ENCODE measurements at places on chromosomes 13 and 19. TPM values are rescaled to one million over a fixed set of nuclear protein-coding genes. Genes with fewer than 3 reads are reported as not detected.

- DNase-seq, result no peak
Observed at GRCh38 chr13:53159431-53159830, 130.8 kb downstream of the OLFM4 start.

Gene ZNF284
- 2.4 TPM for total RNA-seq

GRCh38 chr13:38713046-38713445, 26.2 kb downstream of the FREM2 start:
- no peak for DNase-seq

DNA sequence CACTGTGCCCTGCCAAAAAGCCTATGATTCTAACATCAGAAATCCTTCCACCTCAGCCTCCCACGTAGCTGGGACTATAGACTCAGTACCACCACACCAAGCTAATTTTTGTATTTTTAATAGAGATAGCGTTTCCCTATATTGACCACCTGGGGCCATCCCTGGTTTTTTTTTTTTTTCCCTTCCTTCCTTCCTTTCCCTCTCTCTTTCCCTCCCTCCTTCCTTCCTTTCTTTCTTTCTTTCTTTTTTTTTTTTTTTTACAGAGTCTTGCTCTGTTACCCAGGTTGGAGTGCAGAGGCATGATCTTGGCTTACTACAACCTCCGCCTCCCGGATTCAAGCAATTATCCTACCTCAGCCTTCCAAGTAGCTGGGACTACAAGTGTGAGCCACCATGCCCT, 1.1 kb upstream of the SAE1 start:
- no peak for DNase-seq

DNA sequence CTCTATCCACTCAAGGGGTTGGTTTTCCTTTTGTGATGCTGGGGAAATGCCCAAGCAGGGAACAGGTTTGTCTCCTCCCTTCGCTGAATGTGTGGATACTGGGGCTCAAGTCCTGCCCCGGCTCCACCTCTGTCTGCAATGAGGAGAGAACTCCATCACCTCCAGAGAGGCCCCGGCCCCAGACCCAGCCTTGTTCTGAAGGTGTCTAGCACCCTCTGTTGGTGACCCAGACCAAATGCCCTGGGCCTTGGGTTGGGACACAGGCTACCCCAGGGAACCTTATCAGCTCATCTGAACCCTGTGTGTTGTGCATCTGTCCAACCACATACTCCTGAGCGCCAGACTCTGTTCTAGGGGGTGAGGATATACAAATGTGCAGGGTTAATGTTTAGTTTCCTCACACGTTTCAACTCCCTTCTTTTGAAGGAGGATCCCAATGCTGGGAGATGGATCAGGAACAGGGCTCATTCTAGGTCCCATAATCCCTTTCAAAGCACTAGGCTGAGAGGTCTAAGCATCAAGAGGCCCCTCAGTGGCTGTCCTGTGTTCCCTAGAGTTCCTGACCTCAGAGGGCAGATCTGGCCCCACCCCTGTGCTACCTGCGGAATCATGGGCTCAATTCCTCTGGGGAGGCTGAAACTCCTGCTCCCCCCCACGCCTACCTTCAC, 112.5 kb upstream of the SLC7A1 start:
- DNase-seq, result peak; percentile 54

Gene TNNT1
- total RNA-seq, result 4.1 TPM

DNA sequence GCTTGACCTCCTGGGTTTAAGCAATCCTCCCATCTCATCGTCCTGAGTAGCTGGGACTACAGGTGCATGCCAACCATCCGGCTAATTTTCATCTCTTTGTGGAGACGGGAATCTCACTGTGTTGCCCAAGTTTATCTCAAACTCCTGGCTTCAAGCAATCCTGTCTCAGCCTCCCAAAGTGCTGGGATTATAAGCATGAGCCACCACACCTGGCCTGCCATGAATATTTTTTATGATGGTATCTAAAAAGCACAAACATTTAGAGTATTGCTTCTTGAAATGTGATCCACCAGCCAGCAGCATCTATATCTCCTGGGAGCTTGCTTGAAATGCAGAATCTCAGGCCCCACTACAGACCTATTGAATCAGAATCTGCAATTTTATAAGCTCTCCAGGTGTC, 111.2 kb upstream of the CLDN10 start:
- no peak for DNase-seq

Gene RNF17
- total RNA-seq, result not detected

Gene CNFN
- total RNA-seq, result 0.78 TPM

DNA sequence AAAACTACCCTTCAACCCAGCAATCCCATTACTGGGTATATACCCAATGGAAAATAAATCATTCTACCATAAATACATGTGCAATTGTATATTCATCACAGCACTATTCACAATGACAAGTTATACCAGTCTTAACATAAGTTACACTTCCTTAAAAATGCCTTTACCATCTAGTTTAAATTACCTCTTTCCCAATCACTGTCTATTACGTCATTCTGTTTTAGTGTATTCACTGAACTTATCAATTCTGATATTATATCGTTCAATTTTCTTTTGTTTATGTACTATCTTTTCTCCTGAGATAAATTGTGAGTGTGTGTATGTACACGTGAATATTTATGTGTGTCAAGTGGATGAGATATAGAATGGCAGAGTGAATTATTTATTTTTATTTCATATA, 1416.8 kb downstream of the OLFM4 start:
- DNase-seq, result no peak

Gene APOC1
- total RNA-seq, result 1.4 TPM

Gene FGF21
- total RNA-seq, result not detected

DNA sequence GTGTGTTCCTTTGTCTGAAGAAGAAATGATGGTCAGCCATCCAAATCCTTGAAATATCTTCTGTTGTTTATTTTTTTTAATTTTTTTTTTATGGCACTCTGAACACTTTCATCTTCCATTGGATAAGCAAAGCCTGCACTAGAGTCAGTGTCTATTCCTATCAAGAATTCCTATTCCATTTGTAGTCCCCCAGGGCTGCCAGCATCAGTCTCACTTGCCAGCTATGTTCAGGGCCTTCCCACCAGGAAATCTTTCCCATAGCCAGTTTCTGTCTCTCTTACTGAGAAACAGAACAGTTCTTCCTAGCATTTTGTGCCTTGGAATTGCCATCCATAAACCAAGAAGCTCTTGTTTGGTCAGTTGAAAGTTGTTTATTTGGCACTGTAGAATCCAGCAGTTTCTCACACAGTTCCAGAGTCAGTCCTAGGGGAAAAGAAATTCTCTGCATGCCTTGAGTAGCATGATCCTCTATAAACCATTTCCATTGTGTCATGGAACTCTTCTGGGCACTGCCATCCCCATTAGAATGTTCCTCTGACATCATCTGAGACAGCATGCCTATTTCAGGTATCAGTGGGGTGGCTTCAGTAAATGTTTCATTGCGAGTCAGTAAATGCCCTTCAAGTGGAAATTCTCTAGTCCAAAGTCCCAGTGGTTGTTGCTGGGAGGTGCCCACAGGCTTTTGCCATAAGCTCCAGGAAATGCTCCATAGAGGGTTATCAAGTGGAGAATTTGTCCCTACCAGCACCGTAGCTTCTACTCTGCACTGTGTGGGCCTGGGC, 18.7 kb upstream of the SPRYD7 start:
- peak; percentile 2 for DNase-seq

DNA sequence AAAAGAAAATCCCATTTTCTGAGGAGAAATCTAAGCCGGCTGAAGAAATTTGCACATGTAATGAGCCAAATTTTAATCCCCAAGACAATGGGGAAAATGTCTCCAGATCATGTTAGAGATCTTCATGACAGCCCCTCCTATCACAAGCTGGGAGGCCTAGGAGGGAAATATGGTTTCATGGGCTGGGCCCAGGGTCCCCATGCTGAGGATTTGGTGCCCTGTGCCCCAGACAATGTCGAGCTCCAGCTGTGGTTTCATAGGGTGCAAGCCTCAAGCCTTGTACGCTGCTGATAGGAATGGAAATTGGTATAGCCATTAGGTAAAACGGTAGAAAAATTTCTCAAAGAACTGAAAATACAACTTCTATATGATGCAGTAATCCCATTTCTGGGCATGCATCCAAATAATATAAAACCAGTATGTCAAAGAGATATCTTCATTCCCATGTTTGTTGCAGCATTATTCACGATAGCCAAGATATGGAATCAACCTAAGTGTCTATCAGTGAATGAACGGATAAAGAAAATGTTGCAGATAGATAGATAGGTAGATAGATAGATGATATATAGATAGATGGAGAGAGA, 19.3 kb upstream of the FREM2 start:
- no peak for DNase-seq

DNA sequence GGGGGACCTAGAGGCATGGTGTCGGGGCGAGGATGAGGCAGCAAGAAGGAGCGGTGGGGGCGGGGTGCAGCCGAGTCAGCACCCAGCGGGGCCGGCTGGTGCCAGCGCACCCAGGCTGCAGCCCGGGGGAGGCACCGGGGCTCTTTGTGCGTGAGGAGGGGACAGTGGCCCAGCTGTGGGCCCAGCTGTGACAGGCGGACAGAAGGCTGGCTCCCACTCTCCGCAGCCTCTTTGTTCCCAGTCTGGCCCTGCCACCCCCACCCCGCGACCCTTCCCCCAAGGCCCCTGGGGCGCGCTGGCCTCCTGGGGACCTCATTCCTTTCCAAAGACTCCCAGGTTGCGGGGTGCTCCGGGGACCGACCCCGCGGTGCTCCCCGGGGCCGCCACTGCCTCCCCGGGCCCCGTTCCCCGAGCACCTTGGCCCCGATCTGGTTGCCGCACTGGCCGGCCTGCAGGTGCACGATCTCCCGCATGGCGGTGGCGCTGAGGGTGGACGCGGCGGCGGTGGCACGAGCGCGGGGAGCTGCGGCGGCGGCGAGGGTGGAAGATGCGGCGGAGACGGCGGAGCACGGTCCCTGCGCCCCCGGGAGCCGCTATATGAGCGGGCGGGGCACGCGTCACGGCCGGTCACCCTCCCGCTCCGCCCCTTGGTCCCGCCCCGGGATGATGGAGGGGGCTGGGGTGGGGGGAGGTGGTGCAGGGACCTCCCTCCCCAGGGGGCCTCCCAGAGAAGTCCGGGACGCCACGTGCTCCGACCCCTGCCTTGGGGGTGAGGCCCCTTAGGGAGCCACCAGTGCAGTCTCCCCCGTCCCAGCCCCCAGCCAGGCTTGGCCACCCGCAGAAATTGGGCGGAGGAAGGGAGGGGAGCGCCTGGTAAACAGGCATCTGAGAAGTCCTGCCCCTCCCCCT, at the start of gene TUBB4A:
TSS of gene TUBB4A (minus strand) at position 570 of the 909 bp plus-strand sequence. CDS start at position 473, 97 bp downstream.
- DNase-seq, result no peak

Gene NXNL1
- total RNA-seq, result not detected

GRCh38 chr13:99057310-99057975, 79.6 kb upstream of the DOCK9 start:
- DNase-seq, result no peak

Data from HFFc6 (cell line).